Activated T-helper 9 cell treated with anti-CD3 and anti-CD28 coated beads, Interleukin-2, amount 50 U/mL, for 16 hours (primary cell): ENCODE measurements at places on chromosomes 5 and 9.

GRCh38 chr9:35981699-35982098, 23.7 kb upstream of the OR2S2 start:
- no peak for DNase-seq

DNA sequence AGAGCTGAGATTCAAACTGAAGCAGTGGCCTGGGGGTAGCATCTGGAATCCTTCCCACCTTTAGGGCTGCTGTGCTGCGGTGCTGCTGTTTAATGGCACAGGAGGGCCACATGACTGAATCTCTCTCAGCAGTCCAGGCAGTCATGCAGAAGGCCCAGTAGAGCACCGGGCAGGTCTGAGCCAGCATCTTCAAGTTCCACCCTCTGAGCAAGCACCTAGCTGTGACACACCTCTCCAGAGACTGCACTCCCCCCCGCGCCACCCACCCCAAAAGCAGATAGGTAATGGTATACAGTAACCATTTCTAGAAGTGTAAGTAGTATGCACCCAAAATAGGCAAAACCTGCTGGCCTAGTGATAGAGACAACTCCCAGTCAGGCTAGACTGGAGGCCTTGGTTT, 8.2 kb downstream of the IL4 start:
- no peak for DNase-seq

DNA sequence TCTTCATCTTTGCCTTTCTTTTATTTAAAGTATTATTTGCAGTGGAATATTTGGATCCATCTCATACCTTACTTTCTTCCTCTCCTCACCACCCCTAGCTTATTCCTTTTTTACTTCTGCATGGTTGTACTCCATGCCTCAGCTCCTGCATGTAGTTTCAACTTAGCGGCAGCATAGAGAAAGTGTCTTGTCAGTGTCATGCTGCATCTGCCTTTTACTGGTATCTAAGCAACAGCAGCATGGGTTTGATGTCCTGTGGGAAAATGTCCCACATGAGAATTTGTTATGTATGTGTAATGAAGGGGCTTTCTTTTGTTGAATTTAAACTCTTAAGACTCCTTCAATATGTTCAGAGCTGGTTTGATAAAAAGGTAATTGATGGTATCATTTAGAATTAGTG, 20.6 kb downstream of the TCERG1 start:
- no peak for DNase-seq

DNA sequence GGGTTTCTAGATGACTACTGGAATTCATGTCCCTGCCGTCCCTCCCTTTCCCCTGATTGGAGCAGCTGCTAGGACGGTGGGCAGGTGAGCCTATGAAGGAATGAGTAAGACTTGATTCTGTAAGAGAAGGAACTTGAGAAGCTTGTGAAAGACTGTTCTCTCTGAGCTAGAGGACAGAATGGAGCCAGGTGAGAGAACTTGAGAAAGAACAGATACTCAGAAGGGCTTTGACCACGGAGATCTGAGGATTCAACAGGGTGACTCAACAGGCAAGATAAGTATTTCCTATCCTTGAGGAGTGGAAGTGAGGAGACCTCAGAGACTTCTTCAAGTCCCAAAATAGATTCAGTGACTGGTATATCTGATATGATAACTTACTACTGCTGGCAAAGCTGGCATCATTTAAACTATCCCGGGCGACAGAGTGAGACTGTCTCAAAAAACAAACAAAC, 41.9 kb downstream of the HSDL2 start:
- DNase-seq = no peak

DNA sequence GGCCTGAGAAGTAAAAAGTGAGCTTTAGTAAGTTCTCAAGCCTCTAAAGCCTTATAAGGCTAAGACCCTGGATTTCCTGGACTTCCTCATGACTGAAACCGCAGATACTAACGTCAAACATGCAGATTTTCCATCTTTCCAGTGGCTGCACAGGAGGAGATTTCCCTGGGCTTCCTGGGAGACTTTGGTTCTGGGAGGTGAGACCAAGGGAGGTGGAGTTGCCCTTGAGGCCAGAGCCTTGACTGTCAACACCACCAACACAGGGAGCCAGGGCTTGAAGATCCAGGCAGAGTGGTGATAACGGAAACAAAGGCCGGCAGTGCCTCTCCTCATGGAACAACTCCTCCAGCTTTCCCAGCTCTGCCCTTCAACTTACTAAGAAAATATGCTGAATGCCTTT, 144.7 kb upstream of the LRRTM2 start:
- DNase-seq = no peak

GRCh38 chr9:27726244-27727081, 153.2 kb upstream of the C9orf72 start:
- no peak for DNase-seq

GRCh38 chr5:143428155-143428554, 24.7 kb upstream of the NR3C1 start:
- no peak for DNase-seq

- DNase-seq = no peak
Observed at GRCh38 chr5:72242796-72243475, 77.1 kb downstream of the MRPS27 start.

DNA sequence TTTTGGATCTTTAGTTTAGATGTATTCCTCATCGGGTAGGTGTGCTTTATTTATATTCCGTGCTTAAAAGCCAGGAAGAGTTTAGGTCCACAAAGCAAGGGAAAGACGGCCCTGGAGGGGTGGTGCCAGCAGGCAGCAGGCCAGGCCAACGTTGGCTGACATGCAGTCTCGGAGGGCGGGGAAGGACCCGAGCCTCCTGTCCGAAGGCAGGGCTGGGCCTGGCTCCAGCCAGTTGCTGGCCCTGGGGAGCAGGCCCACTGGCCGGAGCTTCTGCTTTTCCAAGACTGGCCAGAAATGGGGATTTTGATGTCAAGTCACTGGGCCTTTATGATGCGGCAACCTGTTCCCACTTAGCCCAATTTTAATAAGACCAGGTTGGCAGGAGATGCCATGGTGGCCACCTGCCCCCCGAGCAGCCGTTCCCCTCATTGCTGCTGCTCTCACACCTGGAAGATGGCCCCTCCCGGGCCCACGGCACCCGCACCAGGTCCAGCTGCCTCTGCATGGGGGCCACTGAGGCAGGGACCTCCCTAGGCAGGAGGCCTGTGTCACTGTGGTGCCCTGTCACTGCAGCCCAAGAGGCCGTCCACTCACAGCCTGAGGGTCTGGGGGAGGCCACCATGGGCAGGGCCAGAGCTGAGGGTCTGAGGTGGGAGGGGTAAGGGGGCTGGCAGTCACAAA, 23.2 kb downstream of the LPCAT1 start:
- no peak for DNase-seq

DNA sequence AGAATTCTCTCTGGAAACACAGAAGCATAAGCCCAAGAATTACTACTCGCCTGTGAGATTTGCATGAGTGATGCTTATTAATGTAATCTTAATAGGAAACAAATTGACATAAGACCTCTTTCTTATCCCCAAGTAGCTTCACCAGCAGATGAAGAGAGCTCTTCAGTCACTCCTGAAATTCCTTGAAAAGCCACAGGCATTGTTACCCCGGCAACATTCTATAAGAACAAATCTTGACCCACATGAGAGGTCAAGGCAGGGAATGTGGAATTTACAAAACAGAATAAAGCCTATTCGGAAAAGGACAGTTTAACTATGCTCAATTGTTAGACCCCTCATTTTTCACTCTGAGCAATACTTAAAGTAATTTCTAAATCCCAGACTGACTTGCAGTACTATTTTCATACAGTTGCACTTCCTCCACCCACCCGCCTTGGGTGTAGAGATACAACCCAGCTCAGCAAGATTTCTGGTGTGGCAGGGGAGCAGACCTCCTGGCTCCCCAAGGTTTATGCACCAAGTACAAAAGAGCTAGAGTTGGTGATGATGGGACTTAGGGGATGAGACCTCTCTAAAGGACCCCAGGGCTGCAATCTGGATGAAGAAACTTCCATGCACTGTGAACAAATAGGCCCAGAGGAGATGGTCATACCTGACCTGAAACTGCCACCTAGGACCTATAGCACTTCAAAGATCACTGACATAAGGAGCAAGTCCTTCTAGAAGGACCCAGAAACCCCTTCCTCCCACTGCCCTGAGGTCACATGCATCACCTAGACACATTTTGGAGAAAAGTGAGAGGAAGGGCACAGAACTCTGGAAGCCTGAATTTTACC, 242.1 kb downstream of the ZNF608 start:
- no peak for DNase-seq

DNA sequence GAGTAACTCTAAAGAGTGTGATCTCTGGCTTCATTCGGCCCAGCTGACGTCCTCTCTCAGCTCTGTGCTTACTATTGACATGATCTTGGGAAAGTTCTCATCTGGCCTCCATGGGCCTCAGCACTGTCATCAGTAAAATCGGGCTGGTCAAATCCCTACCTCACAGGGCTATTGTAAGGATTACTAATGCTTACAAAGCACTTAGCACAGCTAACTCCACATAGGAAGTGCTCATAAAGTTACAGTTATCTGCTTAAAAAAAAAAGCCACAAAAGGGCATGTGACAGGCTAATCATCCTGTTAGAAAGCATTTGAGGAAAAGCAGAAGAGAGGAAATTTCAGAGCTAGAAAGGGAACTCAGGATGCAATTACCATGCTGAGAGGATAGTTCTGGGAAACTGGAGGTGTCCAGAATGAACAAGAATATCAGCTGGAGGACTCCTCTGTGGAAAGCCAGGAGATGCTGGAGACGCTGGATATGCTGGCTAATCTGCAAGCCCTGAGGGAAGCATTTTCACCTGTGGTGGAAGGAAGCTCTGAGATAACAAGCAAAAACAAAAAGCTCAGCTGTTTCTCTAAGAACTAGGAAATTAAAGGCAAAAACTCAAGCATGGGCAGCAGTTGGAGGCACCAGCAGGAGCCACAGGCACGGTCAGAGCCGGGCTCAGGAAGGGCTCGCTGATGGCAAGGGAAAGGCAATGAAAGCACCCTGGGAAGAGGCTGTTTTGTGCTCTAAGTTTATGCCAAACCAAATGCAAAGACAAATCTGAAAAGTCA, 4.4 kb upstream of the BHMT start:
- DNase-seq = no peak
